ENCODE measurements at places on chromosomes 6 and 20. TPM values are rescaled to one million over a fixed set of nuclear protein-coding genes. Genes with fewer than 3 reads are reported as not detected.

OR2H2 gene
- not detected for total RNA-seq

RFX6 gene
- not detected for total RNA-seq

ZNF292 gene
- total RNA-seq: 18.9 TPM

MUCL3 gene
- not detected for total RNA-seq

TAP2 gene
- 28.9 TPM for total RNA-seq

HTR1E gene
- total RNA-seq: not detected

LRRC1 gene
- 4.3 TPM for total RNA-seq

FOXF2 gene
- total RNA-seq: 31.2 TPM

EPPIN gene
- not detected for total RNA-seq

SLCO4A1 gene
- total RNA-seq: 0.32 TPM

All from bronchial smooth muscle cell (primary cell).